ENCODE measurements at places on chromosomes 16 and 17.
A peak's percentile ranks its signal among the peaks of the same experiment; 100 is the strongest.

GRCh38 chr17:42512733-42513251 is 23.2 kb upstream of the NAGLU start:
- no peak for DNase-seq

DNA sequence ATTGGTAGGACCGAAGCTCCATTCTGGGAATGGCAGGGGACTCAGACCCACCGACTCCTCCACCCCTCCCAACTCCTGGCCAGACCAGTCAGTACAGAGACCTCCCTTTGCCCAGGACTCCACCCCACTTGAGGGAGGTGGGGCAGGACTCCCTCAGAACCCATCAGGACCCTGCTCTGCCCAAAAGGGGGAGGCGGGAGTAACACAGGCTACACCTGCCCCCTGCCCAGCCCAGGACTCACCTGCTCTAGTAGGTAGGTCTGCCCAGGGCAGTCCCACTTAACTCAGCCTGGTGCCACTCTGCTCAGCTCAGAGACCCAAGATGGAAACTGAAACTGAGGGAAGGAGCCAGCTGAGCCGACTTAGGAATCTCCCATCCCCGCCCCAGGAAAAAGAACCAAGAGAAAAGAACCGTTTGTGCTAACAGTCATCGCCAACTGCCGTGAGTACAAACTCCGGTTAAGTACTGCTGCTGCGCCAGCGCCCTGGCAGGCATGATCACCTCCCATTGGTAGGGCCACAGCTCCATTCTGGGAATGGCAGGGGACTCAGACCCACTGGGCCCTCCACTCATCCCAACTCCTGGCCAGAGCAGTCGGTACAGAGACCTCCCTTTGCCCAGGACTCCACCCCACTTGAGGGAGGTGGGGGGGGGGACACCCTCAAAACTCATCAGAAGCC is 503 bp downstream of the DHX58 start:
- DNase-seq, result peak; percentile 34

- no peak for DNase-seq
Measured at GRCh38 chr17:69870751-69871199, 204.2 kb upstream of the KCNJ16 start.

DNA sequence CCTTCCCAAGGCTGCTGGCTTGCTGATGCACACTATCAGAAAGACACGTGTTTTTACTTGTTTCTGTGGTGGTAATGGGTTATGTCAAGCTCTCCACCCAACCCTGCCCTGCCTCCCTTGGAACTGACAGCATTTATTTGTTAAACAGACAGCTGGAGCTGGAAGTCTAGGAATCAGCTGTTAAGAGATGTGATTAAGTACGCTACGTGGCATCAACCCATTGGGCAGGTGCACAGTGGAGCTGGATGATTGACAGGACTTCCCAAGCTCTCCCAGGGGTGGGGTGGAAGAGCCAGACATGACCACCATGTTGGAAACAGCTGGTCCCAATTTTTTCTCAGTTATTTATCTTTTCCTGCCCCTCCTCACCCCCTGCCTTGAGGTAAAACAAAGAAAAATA is 49.4 kb downstream of the ADAMTS18 start:
- no peak for DNase-seq

DNA sequence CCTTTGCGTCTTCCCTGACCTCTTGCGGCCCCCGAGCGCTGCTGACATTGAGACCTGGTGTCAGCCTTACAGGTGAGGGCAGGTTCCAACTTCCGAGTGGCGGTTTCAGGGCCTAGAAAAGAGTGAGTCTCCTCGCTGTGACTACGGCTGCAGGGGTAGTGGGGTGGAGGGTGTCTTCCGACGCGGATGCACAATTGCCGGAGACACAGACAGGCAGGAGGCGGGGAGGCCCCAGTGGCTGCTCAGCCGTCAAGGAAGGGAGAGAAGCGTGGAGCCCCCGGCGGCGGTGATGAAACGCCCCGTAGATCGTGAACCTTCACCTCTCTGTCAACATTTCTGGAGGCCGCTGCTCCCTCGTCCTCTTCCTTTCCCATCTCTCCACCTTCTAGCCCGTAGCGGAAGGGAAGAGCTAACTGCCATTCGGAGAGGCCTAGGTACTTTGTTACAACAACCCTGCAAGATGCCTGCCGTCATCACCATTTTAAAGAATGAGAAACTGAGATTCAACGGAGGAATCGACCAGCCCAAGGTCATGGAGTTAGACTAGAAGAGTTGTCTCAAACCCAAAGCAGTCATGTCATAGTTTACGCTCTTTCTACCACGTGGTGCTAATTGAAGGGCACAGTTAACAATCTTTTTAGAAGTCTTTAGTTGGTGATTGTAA is 485 bp downstream of the DNAJA3 start:
- DNase-seq, result peak; percentile 32

GRCh38 chr16:2771496-2772402 is 5.3 kb downstream of the ELOB start:
- no peak for DNase-seq

GRCh38 chr17:46878055-46878454 is 26.7 kb downstream of the WNT9B start:
- no peak for DNase-seq

- peak; percentile 83 for DNase-seq
Measured at GRCh38 chr16:637081-638018, 1.2 kb upstream of the METTL26 start.

DNA sequence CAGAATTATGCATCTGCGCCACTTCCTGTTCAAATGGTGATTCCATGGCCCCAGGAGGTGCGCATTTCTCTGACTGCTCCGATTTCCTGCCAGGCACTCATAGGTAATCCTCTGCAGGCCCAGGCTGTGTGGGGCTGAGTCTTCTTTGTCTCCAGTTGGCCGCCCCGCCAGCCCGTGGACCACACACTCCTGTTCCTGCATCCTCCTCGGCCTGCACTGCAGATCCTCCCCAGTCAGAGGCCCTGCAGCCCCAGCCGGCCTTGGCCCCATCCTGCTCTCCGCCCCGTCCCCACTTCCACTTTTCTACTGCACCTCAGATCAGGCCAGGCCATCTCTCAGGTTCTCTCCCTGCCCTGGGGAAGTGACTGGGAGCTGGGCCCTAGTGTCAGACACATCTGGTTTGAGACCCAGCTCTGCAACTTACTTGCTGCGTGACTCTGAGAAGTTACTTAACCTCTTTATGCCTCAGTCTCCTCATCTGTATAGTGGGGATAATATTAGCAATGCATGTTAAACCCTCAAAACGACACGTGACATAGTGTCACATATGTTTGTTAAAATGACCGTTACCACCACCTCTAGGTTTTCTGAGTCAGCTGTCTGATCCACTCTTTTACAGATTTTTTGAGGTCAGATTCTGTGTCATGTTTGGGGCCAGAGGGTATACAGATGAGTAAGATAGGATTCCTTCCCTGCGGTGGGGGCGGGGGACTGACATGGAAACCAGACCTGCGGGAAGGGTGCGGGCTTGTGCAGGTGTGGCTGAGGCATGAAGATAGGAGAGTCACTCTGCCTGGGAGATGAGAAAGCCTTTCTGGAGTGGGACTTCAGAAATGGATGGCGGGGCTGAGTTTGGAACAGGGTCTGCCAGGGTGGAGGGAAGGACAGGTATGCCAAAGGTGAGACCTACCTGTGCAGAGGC is 12.8 kb downstream of the RAB11FIP4 start:
- no peak for DNase-seq

- DNase-seq, result no peak
Measured at GRCh38 chr16:49353680-49354079, 19.9 kb upstream of the C16orf78 start.

DNA sequence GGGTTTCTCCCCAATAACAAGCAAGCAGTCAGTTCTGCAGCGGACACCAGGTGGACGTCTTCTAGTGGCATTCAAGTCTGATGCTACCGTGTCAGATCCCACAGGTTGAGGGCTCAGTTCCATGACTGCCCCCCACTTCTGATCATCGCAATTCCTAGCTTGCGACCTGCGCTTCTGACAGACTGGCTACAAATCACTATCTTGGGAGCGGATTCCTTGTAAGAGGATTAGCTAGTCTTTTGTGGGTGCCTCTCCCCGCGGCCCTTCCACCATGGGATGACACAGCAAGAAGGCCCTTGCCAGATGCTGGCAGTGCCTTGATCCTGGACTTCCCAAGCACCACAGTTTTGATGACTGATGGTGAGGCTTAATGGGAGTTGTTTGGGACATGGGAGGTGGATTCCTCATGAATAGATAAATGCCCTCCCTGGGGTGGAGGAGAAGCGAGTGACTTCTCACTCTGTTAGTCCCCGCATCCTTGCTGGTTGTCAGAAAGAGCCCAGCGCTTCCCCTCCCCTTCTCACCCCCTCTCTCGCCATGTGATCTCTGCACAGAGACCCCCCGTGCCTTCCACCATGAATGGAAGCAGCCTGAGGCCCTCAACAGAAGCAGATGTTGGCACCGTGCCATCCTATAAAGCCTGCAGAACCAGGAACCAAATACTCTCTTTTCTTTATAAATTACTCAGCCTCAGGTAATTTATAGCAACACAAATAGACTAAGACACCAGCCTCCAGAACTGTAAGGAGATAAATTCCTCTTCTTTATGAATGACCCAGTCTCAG is 19.1 kb downstream of the CDIP1 start:
- no peak for DNase-seq

DNA sequence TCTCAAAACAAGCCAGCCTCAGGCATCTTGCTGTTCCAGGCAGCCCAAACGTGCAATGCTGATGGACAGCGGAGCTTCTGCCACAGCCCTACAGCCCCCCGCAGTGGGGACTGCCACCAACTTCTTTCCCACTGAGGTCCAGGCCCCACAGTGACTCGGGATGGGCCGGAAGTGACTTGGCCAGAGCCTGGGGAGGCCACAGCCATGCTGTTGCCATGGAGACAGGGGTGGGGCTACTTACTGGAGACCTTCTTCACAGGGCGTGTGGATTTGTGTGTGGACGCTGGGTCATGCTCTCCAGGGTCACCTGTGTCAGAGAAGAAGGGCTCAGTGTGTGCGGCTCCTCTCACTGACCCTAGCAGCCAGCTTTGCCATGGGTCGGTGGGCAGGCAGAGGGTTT is 15.0 kb downstream of the TRIM25 start:
- no peak for DNase-seq

- DNase-seq, result no peak
Measured at GRCh38 chr16:65235339-65236177, 113.7 kb upstream of the CDH11 start.

DNA sequence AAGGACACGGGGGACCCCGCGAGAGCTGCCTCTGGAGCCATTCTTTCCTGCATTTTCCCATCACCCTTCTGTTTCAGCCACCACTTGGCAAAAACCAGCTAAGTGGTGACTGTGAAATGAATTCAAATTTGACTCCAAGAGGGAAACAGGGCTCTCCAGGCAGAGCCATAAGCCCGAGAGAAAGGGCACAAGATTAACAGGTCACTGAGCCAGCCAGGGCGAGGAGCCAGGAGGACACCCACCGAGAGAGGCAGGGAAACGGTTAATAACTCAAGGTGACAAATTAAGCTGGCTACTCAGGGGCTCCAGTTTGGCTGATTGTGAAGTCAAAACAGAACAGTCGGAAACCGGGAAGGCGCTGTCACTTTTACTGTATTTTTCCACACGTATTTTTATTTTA is 67.8 kb upstream of the SOX9 start:
- no peak for DNase-seq

- DNase-seq, result no peak
Measured at GRCh38 chr17:12961655-12962054, 56.2 kb downstream of the ELAC2 start.

DNA sequence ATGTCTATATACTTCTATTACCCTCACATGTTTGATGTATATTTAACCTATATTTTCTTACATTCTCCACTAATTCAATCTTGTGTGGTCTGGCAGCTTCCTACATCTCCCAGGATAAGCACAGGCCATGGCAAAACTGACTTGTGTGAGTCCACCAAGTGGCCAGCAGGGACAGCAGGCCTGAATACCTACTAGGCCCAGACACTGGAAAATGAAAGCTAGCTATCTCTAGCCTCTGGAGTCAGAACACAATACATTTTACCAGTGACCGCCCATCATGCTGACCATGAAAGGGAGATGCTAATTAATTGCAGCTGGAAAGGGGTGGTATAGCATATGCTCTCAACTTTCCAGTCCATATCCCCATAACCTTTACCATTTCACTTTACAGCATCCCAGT is 132.3 kb downstream of the PCTP start:
- DNase-seq, result no peak

- no peak for DNase-seq
Measured at GRCh38 chr17:69069226-69069750, 8.6 kb upstream of the ABCA9 start.

GRCh38 chr17:43658900-43659299 is 2.8 kb downstream of the MEOX1 start:
- no peak for DNase-seq

- no peak for DNase-seq
Measured at GRCh38 chr16:56662357-56663354, 4.9 kb downstream of the MT1F start.

- DNase-seq, result peak; percentile 76
Measured at GRCh38 chr17:17919169-17920107, 52.8 kb downstream of the TOM1L2 start.

DNA sequence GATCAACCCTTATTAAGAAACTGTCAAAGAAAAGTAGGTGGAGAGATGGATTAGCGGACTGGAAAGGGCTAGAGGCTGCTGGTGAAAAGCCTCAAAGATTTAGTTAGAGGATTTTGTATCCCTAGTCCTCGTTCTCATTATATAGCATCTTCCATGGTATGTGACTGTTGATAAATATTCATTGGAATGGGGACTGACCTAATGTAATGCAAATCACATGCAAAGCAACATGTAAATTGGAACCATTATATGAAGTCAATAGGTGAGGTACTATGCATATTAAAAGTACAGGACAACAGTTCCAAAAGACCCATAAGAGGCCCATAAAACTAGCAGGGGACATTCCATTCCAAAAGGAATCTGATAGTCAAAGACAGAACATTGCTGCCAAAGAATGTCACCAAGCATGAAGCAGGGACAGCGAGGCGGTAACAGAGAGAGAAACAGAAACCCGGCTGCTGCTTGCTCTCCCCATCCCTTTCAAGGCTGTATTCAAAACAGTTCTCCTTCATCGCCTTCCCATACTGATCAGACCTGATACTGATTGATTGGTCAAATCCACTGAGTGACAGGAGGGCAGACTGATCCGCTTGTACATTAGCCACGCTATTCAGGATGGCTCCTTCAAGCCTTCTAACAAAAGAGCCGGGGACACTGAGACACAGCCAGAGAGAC is 44.5 kb downstream of the SOX9 start:
- DNase-seq, result no peak

- DNase-seq, result no peak
Measured at GRCh38 chr17:72569148-72569946, 448.5 kb downstream of the SOX9 start.

DNA sequence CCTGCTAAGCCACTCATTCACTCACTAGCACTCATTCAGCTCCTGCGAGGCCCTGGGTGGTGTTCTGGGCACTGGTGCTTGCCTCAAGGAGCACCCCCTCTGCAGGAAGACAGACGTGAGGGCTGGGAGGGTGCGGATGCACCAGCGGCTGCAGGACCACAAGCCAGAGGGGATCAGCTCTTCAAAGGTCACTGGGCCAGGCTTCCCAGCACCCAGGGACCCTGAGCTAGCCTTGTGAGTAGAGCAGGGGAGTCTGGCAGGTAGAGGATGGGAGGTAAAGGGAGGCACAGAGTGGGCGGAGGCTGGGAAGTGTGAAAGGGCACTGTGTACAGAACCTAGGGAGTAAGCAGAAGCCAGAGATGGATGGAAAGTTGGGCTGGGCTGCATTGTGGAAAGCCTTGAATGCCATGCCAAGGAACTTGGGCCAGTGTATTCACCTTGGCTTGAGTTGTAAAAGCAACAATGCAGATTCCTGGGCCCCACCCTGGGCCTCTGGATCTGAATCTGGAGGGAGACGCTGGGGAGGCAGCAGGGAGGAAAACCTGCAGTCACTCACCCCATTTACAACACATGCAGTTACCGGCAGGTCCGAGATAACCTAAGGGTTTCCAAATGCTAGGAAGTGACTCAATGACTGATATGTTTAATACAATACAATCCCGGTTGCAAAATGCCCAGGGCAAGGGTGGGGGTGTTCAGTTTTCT is 1.7 kb downstream of the IL4R start:
- peak; percentile 17 for DNase-seq
